ENCODE measurements at places on chromosomes 7 and 10. TPM values are rescaled to one million over a fixed set of nuclear protein-coding genes. Genes with fewer than 3 reads are reported as not detected.

DNA sequence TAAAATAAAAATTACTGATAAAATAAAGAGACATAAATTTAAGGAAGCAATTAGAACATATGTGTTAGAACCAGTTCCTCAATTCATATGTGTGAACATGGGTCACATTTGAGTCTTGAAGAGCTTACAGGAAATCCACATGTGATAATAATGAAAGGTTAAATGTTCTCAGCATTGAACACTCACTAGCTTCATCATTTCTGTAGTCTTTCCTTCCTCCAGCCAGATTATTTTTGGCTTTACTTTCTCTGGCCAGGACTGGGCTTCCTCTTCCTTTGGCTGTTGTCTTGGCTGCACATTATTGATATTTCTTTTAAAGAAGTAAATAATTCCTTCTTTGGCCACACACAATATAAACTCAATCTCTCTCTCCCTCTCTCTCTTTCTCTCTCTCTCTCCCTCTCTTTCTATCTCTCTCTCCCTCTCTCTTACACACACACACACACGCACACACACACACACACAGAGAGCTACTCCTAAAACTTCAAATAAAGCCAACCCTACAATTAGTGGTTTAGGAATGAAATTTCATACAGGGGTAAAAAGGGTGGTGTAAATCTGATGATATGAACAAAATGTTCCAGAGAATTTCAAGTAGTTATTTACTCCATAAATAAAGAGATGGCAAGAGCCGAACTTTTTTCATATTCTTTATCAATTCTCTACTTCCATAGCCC lies 171.2 kb downstream of the REEP3 start:
- no peak for DNase-seq

DNA sequence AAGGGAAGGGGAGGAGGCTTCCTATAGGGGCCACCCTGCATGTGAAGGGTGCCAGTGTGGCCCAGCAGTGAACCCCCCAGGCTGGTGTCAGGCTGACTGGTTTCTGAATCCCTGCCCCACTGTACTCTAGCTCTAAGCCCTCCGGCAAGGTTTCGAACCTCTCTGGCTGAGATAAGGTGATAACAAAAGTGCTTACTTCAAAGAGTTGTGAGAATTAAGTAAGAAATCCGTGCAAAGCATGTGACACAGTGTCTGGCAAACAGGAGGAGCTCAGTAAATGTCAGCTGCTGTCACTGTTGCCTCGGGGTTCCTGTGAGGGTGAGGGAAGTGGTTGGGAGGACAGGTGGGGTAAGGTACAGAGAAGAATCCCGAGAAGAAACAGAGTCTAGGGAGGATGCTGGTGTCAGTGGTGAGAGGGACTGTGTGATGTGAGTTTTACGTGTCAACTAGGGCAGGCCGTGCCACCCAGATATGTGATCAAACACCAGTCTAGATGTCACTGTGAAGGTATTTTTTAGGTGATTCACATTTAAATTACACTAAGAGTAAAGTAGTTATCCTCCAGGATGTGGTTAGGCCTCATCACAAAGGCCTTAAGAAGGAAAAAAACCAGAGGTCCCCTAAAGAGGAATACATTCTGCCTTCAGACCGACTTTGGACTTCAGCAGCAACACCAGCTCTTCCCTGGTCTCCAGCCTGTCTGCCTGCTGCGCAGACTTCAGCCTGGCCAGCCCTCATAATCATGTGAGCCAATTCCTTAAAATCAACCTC lies 64.4 kb downstream of the BPGM start:
- no peak for DNase-seq

DNA sequence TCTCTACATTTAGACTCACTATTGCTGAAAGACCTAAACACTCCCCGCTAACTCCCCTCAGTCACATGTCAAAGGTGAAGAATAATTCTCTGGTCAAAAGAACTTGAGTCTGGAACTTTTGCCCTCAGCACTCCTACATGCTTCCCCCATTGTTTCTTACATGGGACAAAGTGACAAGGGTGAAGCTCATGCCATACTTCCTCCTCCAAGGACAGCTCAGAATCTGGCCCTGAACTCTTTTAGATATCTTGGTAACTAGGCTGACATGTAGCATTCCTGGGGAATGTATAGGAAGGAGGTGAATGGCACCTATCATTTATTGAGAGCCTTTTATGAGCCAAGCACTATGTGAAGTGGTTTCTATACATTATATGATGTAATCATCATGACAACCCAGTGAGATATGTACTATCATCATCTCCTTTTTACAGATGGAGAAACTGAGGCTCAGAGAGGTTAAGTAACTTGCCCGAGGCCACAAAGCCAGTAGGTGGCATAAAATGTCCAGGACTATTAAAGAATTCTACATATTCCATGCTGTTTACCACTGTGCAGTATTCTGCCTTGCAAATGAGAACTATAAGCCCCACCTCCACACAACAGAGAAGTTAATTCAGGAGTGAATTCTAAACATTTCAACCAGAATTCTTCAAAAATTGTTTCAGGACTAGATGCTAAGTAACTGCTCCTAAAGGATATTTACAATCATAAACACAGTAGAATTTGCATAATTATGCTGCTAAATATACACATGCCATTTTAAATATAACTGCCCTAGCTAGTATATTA lies 246.6 kb downstream of the ARHGAP21 start:
- no peak for DNase-seq

DNA sequence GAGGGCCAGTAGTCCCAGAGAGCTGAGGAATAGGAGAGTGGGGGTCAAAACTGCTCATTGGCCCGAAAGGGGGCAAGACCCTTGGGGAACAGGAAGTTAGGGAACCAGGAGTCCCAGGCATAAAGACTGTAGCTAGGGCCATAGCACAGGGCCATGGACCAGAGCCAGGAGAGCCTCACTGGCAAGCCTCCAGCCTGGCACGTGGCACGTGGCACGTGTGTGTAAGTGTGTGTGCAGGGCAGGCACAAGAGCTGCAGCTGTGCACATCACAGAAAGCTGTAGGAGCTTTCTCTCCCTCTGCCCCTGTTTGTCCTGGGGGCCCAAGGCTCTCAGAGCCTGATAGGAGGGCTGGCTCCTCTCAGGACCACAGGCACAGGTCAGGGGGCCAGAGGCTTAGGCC lies 47.8 kb upstream of the SLF2 start:
- DNase-seq = no peak

GRCh38 chr10:125153703-125154490 lies 6.5 kb downstream of the CTBP2 start:
- DNase-seq = no peak

GRCh38 chr7:13563680-13564079 lies 425.8 kb downstream of the ETV1 start:
- DNase-seq = no peak

GRCh38 chr7:45087301-45088145 lies 1.2 kb downstream of the NACAD start:
- DNase-seq = no peak

GRCh38 chr10:60236869-60237524 lies 152.7 kb downstream of the ANK3 start:
- peak; percentile 74 for DNase-seq

GRCh38 chr7:157723205-157723604 lies 386.4 kb downstream of the DNAJB6 start:
- DNase-seq = peak; percentile 20

The ATAD1 gene
- polyA plus RNA-seq = 10.8 TPM

GRCh38 chr7:96023387-96023786 lies 251.0 kb downstream of the DYNC1I1 start:
- DNase-seq = no peak

DNA sequence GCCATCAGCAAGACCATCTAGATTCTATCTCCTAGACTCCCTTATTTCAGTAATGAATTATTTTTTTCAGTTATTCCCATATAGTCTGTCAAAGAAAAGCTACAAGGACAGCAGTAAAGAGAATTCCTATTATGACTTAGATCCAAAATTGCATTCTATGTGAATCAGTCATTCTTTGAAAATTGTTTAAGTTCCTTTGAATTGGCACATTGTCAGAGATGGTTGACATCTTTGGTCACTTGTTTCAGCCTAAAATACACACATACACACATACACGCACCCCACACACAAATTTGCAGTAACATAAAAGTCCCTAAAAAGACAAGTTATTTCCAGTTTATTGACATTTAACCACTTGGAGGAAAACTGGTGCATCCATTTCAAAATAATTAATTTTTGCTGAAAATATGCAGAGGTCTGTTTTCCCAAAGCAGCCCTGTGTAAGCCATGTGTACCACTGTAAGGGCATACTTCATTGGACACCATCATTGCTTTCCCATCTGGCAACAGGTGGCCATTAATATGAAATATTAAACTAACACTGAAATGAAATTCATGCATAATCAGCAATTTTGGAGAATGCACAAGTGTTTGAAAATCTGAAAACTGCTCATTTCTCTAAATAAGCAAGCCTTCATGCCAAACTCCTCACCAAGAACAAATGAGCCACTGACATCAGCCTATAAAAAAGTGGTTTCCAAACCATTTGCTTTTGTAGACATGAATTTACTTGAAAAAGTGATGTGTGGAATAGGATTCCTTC lies 121.7 kb upstream of the COL1A2 start:
- DNase-seq = no peak

DNA sequence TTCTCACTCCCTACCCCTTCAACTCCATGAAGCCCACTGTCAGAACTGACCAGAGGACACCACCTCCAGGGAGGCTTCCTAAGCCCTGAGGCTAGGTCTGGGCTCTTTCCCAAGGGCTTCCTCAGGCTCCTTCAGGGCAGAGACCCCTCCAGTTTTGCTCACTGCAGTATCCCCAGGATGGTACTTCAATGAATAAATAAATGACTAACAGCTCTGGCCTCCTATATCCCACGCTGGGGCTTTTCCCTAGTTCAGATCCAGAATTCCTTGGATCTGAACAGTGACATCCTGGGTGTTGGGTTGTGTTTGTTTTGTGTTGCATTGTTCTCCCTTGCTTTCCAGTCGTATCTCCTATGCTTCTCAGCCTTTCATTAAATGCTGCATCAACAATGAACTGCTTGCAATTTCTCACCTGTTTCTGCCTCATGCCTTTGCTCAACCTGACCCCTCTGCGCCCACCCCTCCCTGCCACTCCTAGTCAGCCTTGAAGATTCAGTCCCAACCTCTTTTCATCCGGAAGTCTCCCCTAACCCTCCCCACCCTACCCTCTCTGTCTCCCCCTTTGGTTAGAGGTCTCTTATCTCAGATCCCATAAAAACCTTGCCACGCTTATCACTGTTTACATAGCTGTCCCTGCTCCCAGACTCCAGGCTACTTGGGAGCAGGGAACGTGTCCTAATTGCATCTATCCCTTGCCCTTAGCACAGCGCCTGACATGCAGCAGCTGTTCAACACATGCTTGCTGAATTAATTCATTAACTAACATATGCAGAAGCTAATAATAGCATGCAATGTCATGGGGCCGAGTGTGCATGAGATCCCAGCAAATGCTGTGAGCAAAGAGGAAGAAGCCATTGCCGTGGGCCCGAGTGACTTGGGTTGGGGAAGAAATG lies 41.7 kb downstream of the PPP1R3C start:
- peak; percentile 78 for DNase-seq

GRCh38 chr7:3673524-3673923 lies 372.5 kb downstream of the SDK1 start:
- no peak for DNase-seq

- no peak for DNase-seq
Observed at GRCh38 chr7:91556956-91557650, 292.9 kb downstream of the FZD1 start.

GRCh38 chr7:63012633-63013183 lies 985.9 kb upstream of the ZNF722 start:
- DNase-seq = no peak

- DNase-seq = no peak
Observed at GRCh38 chr7:70596598-70596913, 535.4 kb upstream of the GALNT17 start.

DNA sequence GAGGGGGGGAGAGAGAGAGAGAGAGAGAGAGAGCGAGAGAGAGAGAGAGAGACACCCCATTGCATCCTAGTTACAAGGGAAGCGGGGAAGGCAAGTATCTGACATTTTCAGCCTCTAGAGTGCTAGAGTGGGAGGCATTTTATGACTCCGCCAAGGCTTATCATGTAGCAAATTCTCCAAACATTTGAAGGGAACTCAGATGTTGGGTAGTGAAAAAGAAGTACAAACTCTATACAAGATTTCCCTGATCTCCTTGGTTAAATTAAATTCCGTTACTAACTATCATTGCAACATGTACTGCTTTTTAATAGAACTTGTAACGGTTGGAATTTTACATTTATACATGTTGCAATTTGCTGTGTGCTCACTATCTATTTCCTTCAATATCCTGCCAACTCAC lies 83.4 kb upstream of the FAM3C start:
- DNase-seq = no peak

- peak; percentile 2 for DNase-seq
Observed at GRCh38 chr10:125010362-125010761, 68.4 kb downstream of the ZRANB1 start.

The KCP gene
- not detected for polyA plus RNA-seq

- DNase-seq = peak; percentile 74
Observed at GRCh38 chr7:66267249-66267648, 62.1 kb downstream of the TPST1 start.

The ANLN gene
- 5.5 TPM for polyA plus RNA-seq

DNA sequence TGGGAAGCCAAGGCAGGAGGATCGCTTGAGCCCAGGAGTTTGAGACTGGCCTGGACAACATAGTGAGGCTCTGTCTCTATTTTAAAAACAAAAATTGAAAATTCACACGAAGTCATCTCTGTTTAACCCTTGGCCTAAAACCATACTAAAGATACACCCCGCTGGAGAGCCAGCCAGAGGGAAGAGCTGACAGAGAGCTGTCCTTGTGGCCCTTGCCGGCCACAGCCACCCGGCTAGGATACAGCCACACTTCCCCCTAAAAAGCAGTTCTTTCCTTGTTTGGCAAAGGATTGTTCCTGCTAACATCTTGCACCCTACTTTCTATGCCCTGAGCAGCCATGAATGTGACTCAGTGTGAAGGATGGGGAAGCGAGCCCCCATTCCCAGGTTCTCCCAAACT lies 49.6 kb downstream of the SH3PXD2A start:
- DNase-seq = no peak

DNA sequence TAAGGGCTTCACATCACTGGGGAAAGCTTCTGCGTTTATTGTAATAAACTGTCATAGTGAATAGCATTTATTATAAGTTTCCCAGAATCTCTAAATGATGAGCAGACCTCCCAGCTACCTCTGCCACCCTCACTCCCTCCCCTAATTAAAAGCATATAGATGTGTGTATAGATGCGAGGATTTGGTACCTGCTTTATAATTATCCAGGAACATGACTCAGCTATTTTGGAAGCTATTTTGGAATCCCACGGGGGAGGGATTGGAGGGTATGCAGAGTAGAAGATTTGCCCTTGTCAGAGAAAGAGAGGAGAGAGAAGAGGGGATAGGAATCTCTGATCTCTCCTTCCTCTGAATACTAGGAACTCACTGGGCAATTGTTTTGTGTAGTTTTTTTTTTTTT lies 455.3 kb downstream of the ADRA2A start:
- no peak for DNase-seq

- DNase-seq = no peak
Observed at GRCh38 chr10:61397175-61397986, 55.8 kb downstream of the TMEM26 start.

The TBC1D12 gene
- polyA plus RNA-seq = 13.2 TPM

The CCL26 gene
- polyA plus RNA-seq = 3.0 TPM

The NKX1-2 gene
- polyA plus RNA-seq = not detected

DNA sequence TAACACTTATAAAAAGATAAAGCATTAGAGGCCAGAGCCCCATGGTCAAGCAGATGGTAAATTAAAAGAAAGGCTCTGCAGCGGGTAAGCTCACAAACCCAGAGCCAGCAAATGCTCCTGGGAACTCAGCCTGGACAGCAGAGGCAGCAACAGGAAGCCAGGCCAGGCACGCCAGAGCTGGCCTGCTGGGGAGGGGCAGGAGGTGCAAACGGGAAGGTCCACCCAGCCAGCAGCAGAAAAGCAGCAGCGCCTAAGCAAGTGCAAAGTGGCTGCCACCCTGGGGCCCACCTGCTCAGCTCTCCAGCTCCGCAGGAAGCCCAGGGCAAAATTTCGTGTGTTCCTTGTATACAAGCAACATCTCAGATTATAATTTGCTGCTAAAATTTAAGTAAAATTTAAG lies 82.7 kb upstream of the GPR22 start:
- DNase-seq = no peak
